ENCODE measurements at places on chromosomes 7 and 10. TPM values are rescaled to one million over a fixed set of nuclear protein-coding genes. Genes with fewer than 3 reads are reported as not detected.

DNA sequence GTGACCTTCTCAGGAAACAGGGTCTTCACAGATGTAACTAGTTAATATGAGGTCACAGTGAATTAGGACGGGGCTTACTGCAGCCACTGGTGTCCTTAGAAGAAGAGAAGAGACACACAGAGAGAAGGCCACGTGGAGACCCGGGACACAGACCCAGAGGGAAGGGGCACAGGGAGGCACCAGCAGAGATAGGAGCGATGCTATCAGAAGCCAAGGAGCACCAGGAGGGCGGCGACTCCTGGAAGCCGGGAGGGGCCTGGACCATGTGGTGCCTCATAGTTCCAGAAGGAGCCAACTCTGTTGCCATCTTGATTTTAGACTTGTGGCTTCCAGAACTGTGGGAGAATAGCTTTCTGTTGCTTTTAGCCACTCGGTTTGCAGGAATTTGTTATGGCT is 505.9 kb downstream of the TCERG1L start:
- no peak for DNase-seq
- no peak overlapping the region for H3K4me3 ChIP-seq
- H3K27ac ChIP-seq = no peak overlapping the region
- no peaks in the 10 kb centered on the region for H3K4me1 ChIP-seq
- no peaks in the 10 kb centered on the region for H3K27me3 ChIP-seq

Gene FXYD4
- total RNA-seq = not detected

Gene TMEM273
- 7.2 TPM for total RNA-seq

DNA sequence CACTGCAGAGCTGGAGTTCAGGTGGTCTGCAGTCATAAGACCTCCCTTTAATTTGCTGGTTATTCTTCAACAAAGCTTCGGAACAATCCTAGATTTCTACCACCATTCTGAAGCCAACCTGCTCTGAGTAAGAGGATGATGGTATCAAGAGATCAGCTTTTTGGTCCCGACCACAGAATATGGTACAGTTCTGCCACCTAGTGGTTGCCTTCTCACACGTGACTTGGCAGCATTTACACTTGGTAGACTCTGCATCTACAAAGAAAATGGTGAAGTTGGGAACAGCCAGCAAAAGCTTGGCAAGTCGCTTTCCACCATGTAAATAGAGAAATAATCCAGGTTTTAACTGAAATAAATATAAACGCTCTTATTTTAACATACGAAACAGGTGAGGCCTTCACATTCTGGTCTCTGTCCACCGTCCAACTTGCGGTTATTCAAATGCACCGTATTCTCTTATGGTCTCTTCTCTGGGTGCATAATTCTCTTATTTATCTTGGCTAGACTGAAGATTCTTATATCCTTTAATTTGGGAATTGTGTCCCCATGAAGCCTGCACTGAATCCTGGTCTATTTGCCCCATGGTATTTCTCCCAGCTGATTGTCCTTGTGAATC is 173.9 kb upstream of the GRM3 start:
- H3K4me3 ChIP-seq = no peak overlapping the region

GRCh38 chr7:85730012-85730411 is 543.2 kb upstream of the SEMA3D start:
- H3K36me3 ChIP-seq = no peaks in the 10 kb centered on the region
- DNase-seq = no peak
- H3K27ac ChIP-seq = no peak overlapping the region

GRCh38 chr10:101219139-101219945 is 9.9 kb downstream of the LBX1 start:
- H3K4me1 ChIP-seq = peaks cover 49% of the 10 kb centered on the region
- H3K27ac ChIP-seq = no peak overlapping the region
- no peaks in the 10 kb centered on the region for H3K36me3 ChIP-seq
- H3K27me3 ChIP-seq = peaks cover 90% of the 10 kb centered on the region

DNA sequence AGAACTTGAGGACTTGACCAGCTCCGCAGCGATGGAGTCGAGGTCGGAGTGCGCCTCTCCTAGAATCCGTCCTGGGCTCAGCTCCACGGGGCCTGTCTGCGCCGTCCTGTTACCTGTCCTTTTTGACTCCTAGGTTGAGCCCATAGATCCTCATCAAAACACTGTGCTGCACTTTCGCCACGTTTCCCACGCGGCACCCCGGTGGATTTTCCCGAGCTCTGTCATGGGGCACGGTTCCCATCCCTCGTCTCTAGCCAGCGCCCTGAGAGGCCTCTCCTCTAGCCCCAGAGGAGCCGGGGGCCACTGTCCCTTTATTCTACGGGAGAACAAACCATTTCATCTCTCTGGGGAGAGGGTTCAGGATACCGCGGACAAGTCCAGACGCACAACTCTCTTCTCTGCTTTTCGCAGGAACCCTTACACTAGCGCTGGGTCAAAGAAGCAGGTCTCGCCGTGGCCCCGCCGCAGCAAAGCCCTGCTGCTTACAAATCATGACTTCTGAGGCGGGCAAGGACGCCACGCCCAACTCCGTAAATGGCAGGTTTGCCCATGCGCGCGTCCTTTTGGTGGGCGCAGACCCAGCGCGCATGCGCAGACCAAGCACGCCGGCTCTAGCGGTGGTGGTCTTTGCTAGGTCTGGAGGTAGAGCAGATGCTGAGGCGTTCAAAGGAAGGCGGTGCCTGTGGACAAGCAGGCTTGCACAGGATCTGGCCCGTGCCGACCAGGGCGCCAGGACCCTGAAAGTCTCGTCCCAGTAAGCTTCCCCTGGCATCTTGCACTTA is 10.3 kb upstream of the ANKRD7 start:
- H3K4me1 ChIP-seq = no peaks in the 10 kb centered on the region
- peak; percentile 83 for DNase-seq
- H3K27me3 ChIP-seq = no peaks in the 10 kb centered on the region
- H3K27ac ChIP-seq = no peak overlapping the region

Gene SNX10
- 3.5 TPM for total RNA-seq

- DNase-seq = peak; percentile 23
- H3K27ac ChIP-seq = peak overlapping the region; percentile 27
Measured at GRCh38 chr10:5530412-5530806, 5.6 kb downstream of the CALML3 start.

DNA sequence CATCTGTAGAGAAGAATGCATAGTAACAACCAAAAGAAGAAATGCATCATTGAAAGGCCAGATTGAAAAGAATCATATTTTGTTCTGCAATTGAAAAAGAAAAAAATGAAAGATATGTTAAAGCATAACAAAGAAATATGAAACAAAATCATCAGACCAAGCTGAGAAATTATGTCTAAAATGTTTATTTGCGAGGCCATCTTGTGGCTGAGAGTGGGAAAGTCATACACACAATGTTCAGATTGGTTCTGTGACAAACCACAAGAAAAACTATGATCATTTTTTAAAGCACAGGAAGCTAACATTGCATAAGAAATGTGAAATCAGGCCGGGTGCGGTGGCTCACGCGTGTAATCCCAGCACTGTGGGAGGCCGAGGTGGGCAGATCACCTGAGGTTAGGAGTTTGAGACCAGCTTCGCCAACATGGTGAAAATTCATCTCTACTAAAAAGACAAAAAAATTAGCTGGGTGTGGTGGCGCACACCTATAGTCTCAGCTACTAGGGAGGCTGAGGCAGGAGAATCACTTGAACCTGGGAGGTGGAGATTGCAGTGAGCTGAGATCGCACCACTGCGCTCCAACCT is 36.6 kb downstream of the ABCB5 start:
- H3K27ac ChIP-seq = no peak overlapping the region
- H3K4me3 ChIP-seq = no peak overlapping the region
- no peak for DNase-seq
- no peaks in the 10 kb centered on the region for H3K4me1 ChIP-seq

GRCh38 chr10:29555746-29556481 is 78.9 kb downstream of the SVIL start:
- H3K4me1 ChIP-seq = no peaks in the 10 kb centered on the region
- DNase-seq = no peak
- H3K27me3 ChIP-seq = no peaks in the 10 kb centered on the region
- H3K4me3 ChIP-seq = no peak overlapping the region
- no peak overlapping the region for H3K27ac ChIP-seq
- peaks cover 33% of the 10 kb centered on the region for H3K36me3 ChIP-seq

GRCh38 chr7:115346685-115347084 is 424.8 kb downstream of the MDFIC start:
- no peak for DNase-seq
- H3K27me3 ChIP-seq = no peaks in the 10 kb centered on the region
- no peaks in the 10 kb centered on the region for H3K36me3 ChIP-seq
- no peak overlapping the region for H3K4me3 ChIP-seq

DNA sequence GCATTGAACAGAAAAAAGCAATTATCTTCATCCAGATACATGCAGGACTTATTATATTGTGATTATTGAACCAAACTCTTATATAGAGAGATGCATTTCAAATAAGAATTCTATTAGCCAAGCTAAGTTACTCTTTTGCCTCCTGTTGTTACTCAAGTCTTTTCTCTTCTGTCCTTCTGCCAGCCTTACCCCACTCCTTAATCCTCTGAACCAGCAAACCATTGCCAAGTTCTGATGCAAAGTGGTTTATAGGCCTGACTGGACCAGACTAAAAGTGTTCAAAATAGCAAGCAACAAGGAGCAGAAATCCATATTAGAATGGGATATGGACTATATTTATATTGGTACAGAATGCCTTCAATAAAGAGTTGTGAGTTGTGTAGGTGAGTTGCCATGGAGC is 2.2 kb upstream of the SLC26A4 start:
- no peaks in the 10 kb centered on the region for H3K36me3 ChIP-seq
- H3K27me3 ChIP-seq = no peaks in the 10 kb centered on the region
- H3K4me1 ChIP-seq = peaks cover 18% of the 10 kb centered on the region
- no peak overlapping the region for H3K27ac ChIP-seq

DNA sequence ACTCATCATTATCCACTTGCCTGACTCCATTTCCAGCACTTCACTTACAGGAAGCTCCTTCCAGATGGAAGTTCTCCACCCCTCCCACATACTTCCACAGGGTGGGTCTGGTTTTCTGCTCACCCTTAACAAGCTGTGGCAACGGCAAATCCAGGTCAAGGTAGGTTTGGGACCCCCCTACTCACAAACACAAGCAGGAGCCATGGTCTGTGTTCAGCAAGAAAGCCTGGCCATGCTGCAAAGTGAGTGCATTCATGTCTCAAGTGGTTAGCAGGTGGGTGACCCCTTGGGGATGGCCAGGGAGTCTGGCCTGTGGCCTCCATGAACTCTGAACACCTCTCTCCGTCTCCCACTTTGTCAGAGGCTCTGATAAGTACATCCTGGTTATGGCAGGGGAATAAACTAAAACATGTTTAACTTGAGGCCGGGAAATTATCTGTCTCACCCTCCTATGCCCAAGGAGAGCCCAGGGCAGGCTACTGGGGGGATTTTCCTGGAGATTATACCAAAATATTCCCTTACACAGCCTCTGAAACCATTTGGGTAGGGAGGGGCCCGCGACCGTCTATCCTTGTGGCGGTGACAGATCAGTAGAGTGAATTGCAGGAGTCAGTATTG is 844 bp downstream of the XPNPEP1 start:
- H3K27me3 ChIP-seq = no peaks in the 10 kb centered on the region
- peak overlapping the region; percentile 95 for H3K4me3 ChIP-seq
- no peaks in the 10 kb centered on the region for H3K36me3 ChIP-seq

- DNase-seq = no peak
- H3K36me3 ChIP-seq = peaks cover 63% of the 10 kb centered on the region
- H3K27ac ChIP-seq = no peak overlapping the region
- no peaks in the 10 kb centered on the region for H3K27me3 ChIP-seq
Measured at GRCh38 chr10:46000538-46000937, 28.2 kb downstream of the TIMM23 start.

GRCh38 chr10:121244818-121245217 is 353.4 kb downstream of the FGFR2 start:
- H3K4me3 ChIP-seq = no peak overlapping the region
- no peaks in the 10 kb centered on the region for H3K27me3 ChIP-seq
- H3K4me1 ChIP-seq = peaks cover 20% of the 10 kb centered on the region
- DNase-seq = no peak
- no peak overlapping the region for H3K27ac ChIP-seq
- H3K36me3 ChIP-seq = no peaks in the 10 kb centered on the region

DNA sequence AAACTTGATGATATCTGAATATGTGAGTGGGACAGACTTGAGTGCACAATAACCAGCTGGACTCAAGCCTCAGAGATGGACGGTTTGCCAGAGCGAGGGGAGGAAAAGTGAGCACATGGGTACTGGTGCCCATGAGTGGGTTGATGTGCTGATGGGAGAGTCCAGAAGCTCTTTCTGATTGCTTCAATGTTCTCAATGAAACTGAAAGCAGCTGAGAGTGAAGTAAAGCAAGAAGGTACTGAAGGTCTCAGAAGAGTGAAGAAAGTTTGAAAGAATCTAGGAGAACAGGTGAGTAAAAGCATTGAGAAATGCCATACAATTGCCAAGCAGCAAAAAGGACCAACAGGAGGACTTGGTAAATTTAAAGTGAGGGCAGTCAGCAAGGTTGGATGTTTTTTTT is 28.6 kb downstream of the CTTNBP2 start:
- H3K27ac ChIP-seq = no peak overlapping the region
- DNase-seq = no peak
- H3K36me3 ChIP-seq = no peaks in the 10 kb centered on the region
- no peaks in the 10 kb centered on the region for H3K27me3 ChIP-seq
- H3K4me1 ChIP-seq = no peaks in the 10 kb centered on the region

Gene NUTM2E
- not detected for total RNA-seq

- H3K4me3 ChIP-seq = no peak overlapping the region
Measured at GRCh38 chr7:32470871-32471270, 19.3 kb downstream of the LSM5 start.

GRCh38 chr7:112160130-112160770 is 45.9 kb downstream of the DOCK4 start:
- H3K4me1 ChIP-seq = no peaks in the 10 kb centered on the region
- H3K4me3 ChIP-seq = no peak overlapping the region
- no peaks in the 10 kb centered on the region for H3K27me3 ChIP-seq
- H3K36me3 ChIP-seq = no peaks in the 10 kb centered on the region
- no peak for DNase-seq

- H3K27ac ChIP-seq = no peak overlapping the region
- H3K27me3 ChIP-seq = no peaks in the 10 kb centered on the region
- no peak overlapping the region for H3K4me3 ChIP-seq
- no peaks in the 10 kb centered on the region for H3K4me1 ChIP-seq
- no peaks in the 10 kb centered on the region for H3K36me3 ChIP-seq
Measured at GRCh38 chr10:118210276-118210675, 131.8 kb downstream of the FAM204A start.

Gene CDC14C
- not detected for total RNA-seq

Gene ATRNL1
- 3.5 TPM for total RNA-seq

- no peaks in the 10 kb centered on the region for H3K27me3 ChIP-seq
- H3K4me3 ChIP-seq = no peak overlapping the region
- no peak overlapping the region for H3K27ac ChIP-seq
- DNase-seq = no peak
- no peaks in the 10 kb centered on the region for H3K4me1 ChIP-seq
Measured at GRCh38 chr7:25642849-25643248, 414.6 kb upstream of the NPVF start.

- no peaks in the 10 kb centered on the region for H3K4me1 ChIP-seq
- no peaks in the 10 kb centered on the region for H3K36me3 ChIP-seq
- no peaks in the 10 kb centered on the region for H3K27me3 ChIP-seq
- no peak overlapping the region for H3K4me3 ChIP-seq
Measured at GRCh38 chr7:70051726-70052125, 453.5 kb downstream of the AUTS2 start.

- H3K27ac ChIP-seq = no peak overlapping the region
- H3K27me3 ChIP-seq = no peaks in the 10 kb centered on the region
- no peaks in the 10 kb centered on the region for H3K36me3 ChIP-seq
Measured at GRCh38 chr10:92844746-92845145, 3.6 kb upstream of the EXOC6 start.
